DMS53 (cell line): ENCODE measurements at places on chromosomes 2 and 18.

DNA sequence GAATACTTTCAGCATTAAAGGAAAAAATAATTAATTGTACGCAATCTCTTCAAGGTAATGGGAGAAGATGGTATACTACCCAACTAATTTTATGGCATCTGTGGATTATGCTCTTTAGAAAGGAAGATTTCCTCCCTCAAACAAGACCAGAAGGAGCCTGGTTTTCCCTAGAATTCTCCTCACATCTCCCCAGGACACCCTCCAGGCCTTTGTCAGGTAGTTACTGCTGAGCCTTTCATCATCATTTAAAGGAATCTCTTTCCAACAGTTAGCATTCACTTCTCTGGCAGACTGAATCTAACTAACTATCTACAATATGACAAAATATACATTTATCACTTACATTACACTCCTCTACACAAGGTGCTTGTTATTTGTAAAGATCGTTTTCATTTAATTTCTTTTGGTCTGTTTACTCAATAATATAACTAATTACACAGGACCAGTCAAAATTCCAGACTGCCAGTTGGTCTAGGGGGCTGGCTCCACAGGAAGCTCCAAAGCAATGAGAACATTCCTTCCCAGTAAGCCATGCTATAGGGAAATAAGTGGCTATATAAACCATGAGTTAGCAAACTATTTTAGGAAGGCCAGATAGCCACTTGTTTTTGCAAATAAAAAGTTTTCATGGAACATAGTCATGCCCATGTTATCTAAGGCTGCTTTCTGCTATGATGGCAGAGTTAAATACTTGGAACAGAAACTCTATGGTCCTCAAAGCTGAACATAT lies 19.1 kb downstream of the ZNF24 start:
- no peak for DNase-seq

DNA sequence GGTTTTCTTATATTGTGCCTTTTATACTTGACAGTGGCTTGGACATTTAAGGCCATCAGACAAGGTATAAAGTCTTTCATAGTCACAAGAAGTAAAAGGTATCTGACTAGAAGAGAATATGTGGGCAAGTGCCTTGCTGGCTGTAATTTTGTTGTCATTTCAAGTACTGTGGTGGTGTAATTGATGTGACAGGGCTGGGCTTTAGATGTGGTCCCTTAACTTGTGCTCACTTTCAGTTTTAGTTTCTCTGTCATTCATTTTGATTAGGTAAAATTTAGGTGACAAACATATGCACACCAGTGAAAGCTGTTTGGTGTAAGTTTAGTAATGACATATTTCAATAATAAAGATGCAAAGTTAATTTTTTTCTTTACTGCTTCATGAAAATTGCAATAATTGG lies 31.2 kb upstream of the TBR1 start:
- no peak for DNase-seq

DNA sequence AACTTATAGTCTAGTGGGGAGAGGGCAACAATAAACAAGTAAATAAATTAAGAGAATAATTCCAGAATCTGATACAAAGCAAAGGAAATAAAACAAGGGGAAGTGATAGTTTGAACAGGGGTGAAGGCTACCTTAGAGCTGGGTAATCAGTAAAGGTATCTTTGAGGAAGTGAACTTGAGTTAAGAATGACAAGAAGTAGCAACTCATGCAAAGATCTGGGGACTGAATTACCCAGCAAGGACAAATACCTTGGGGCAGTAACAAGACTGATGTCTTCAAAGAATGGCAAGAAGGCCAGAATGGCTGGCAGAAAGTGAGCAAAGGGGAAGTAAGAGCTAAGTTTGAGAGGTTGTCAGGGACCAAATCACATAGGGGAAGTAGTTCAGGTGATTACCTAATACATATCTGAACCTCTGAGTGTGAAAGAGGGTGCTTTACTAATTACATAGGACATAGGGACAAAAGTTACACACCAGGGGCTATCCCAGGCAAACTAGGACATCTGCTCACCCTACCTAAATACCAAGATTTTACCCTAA lies 244.6 kb upstream of the HNRNPA3 start:
- DNase-seq, result no peak

- peak; percentile 65 for DNase-seq
Observed at GRCh38 chr2:12641441-12641840, 75.3 kb upstream of the TRIB2 start.

DNA sequence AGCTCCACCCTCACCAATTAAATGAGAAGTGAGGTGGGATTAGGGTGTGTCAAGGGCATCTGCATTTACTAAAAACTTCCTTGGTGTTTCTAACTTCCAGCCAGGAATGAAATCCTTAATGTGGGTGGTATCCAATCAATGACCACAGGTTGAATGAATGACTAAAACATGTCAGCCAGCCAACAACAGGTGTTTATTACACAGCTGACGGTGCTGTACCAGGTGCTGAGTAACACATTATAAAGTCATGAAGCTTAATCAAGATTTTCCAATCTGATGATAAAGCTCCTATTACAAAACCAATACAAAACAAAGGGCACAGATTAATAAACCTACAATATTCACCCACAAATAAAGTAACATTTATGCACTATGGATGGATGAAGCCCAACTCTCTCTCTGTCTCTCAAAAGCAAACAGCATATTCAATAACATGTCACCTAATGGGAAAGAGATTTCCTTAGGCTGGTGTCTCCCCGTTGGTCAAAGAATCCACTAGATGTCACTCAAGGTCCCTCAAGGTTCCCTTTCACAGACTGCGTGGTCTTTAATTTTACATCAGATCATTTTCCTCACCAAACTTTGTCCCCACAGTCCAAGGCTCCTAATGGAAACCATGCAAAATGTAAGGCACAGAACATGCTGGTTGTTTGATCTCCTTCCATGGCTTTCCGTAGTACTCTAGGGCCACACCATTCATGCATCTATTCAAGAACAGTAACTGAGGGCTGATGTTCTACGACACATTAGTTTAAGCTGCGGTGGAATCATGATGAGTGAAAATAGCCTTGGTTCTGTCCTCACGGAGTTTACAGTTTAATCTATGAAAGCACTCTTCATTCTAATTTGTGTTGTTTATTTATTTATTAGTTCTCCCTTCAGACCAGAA lies 6.4 kb upstream of the PTPN4 start:
- peak; percentile 76 for DNase-seq

DNA sequence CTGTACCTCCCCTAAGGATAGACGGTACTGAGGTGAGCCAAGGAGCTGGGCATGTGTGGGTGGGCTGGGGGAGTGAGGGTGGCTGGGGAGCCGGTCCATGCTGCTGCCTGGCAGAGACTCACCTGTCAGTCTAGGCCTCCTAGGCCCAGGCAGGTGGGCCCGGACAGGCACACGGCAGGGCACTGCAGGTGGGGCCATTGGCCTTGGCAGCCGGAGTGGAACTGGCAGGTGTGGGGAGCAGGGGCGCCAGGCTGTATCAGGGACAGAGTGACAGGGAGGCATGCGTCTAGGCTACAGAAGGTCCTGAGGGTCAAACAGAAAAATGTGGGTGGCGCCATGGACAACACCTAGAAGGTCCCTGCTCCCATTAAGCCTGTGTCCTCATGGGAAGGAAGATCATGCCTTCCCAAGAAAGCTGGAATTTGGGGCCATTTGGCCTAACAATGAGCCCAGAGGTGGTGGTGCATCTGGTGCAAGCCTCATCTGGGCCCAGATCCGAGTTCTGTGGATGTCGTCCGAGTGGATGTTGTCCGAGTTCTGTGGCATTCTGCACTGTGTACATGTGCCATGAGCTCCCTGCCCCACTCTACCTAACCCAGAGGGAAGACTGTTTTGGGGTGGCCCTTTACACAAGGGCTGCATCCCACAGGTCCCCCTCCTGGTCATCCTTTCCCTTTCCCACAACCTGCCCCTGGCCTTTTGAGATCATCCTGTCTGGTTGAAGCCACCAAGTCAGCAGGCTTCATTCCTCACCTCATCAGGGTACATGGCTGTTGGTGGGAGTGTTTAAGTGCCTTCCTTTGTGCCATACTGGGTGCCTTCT lies 249.7 kb downstream of the GLI2 start:
- DNase-seq, result no peak

DNA sequence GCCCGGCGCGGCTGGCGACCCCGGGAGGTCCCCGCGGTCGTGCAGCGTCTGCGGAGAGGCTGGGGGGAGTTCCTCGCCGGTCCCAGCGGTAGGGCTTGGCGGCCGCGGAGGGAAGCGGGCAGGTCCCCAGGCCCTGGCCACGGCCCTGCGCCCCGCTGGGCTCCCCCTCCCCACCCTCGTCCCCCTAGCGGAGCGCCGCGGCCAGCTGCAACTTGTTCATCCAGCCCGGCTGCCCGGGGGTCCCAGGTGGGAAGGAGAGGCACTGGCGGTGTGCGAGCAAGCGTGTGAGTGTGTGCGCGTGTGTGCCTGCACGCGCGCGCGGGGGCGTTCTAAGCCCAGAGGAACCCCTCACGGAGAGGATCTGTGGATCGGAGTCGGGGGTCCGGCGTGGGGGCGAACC lies 1.3 kb downstream of the PTPRM start:
- DNase-seq, result peak; percentile 75

- no peak for DNase-seq
Observed at GRCh38 chr2:117614823-117615534, 199.5 kb upstream of the DDX18 start.
